ENCODE measurements at places on chromosomes 3 and 15.
A peak's percentile ranks its signal among the peaks of the same experiment; 100 is the strongest.

- no peak for DNase-seq
Measured at GRCh38 chr3:30498587-30498967, 107.8 kb upstream of the TGFBR2 start.

- no peak for DNase-seq
Measured at GRCh38 chr3:187740421-187741399, 4.6 kb downstream of the BCL6 start.

- no peak for DNase-seq
Measured at GRCh38 chr3:102757950-102758349, 323.1 kb downstream of the ZPLD1 start.

DNA sequence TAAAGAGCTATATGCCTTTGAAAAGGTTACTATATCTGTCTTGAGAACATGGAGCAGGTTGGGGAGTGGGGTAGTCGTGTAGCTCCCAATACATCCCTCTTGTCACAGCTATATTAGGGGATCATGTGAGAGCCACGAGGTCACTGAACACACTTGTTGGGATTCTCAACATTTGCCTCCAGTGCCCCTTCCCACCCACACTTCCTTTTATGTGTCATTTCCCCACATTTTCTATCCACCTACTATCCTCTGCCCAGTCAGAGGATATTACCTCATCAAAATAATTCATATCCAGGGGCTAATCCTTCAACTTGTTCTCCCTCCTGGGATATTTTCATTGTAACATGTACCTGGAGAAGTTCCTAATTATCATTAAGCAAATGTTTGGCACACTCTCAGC, 85.0 kb downstream of the CYP19A1 start:
- no peak for DNase-seq

DNA sequence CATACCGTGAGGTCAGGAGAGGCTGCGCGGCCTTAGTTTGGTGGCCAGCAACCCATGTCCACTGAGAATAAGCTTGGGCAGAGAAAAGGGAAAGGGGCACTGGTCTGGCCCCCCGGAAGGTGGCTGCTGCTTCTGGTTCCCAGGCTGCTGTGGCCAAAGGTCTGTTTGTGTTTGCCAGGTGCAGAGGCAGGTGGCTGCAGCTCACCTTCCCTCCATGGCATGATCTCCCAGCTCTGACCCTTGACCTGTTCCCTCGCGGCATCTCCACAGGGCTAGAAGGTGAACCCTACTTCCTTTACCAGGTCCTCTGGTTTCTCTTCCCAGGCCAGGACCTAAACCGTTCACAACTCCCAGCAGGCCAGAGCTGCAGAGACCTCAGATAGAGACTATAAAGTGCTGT, 13.8 kb downstream of the VPS18 start:
- DNase-seq = no peak

DNA sequence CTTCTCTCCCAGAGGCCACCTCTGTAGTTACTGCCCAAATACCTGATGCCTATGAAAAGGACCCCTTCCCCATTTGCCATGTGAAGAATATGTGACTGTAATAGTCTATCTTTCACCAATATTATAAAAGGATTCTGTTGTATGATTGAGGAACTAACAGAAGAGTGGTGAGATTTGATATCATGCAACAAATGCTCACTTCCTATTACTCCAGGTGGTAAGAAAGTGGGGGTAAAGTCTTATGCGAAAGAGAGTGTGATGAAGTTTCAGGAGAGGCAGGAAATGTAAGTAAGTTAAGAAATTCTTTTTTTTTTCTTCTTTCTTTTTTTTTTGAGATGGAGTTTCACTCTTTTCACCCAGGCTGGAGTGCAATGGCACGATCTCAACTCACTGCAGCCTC, 24.4 kb upstream of the RAP2B start:
- DNase-seq = no peak

DNA sequence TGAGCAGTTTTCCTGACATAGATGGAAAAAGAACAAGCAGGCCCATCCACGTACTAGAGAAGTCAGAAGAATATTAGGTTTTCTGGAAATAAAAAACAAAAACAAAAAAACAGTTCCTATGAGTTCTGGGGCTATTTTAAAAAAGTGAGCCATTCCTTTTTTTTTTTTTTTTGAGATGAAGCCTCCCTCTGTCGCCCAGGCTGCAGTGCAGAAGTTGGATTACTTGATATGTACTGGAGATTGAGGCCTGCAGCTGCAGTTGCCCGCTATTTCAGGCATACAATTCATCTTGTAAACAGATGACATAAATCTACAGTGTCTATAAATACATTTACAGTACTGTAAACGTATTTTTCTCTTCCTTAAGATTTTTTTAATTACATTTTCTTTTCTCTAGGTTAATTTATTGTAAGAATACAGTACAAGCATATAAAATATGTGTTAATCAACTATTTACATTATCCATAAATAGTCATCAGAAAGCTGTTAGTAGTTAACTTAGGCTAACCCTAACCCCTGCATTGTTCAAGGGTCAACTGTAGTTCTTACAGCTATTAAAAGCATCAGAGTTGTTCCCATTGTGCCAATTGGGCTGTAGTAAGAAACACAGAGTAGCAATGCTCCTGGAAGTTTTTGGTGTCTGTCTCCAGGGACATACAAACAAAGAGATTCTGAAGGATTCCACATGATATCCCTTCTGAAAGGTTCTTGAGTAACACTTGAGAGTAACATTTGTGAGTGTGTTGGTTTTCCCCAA, 11.2 kb upstream of the ACTL6A start:
- DNase-seq = no peak

- DNase-seq = peak; percentile 78
Measured at GRCh38 chr3:15377961-15378791, 45.8 kb upstream of the SH3BP5 start.

DNA sequence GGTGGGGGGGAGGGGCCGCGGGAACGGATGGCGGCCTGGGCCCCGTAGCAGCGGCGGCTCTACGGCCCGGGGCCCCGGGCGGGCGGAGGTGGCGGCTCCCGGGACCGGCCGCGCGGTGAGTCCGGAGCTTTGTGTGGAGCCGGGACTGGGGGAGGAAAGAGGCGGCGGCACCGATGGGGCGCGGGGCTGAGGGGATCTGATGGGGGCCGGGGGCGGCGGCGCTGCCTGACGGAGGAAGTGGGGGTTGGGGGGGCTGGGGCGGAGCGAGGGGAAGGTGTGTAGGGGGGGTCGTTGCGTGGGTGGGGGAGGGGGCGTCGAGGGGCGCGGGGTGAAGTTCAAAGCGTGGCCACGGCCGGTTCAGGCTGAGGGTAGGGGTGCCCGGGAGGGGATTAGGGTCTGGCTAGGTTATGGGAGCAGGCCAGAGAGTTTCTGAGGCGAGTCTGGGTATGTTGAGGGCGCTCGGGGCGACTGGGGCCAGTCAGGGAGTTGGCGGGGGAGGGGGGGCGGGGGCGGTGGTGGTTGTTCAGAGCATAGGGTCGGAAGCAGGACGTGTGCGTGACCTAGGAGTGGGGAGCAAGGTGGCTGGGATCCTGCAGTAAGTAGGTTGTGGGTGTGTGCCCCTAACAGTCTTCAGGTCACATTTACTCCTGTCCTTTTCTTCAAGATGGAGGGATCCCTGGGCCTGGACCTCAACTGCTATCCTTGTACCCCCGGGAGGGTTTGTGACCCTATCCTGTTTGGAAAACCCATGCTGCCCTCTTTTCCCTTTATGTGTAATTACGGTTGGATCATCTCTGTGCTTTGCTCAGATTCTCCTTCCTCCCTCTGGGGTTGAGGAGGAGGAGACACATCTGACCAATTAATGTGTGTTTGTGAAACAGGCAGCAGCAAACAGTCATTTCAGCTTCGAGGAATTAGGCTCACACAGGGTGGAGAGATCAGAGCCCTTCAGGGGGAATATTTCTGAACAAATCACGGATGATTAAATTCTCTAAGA, 644 bp downstream of the ZNF609 start:
- no peak for DNase-seq

DNA sequence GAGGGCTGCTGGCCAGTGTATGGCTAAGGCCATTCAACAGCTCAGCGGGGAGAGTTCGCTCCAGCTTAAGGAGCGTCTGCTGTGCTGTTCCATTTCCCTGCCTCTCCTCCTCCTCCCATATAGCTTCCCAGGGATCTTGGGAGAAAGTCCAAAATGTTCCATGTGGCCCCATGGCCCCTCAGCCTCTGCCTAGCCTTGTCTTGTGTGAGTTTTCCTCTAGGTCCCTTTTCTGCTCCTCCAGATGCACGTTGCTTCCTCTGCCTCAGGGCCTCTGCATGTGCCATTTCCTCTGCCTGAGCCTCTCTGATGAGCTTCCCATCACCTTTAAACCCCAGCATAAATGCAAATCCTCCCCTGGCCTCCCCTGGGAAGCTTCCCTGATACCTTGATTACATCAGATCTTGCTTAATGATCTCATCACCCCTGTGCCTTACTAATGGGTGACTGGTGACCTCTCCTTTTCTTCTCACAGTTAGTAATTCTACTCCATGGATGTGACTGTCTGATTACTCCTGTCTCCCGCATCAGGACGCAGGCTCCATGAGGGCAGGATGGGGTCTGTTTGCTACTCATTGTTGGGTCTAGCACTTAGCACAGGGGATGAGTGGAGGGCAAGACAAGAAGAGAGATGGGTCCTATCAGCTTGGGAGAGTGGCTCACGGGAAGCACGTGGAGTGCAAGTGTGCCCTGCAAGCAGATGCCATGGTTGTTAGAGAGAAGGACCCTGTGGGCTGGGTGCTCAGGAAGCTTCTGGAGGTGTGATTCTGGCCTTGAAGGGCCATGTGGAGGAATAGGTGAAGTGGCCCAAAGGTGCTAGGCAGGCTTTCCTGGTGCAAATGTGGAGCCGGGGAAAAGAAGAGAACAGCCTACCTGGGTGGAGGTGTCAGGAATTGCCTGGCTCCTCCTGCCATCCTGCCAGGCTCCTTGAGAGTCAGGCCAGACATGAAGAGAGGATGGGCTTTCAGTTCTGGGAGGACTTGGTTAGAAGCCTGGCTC, 23.8 kb downstream of the ITGA11 start:
- no peak for DNase-seq

DNA sequence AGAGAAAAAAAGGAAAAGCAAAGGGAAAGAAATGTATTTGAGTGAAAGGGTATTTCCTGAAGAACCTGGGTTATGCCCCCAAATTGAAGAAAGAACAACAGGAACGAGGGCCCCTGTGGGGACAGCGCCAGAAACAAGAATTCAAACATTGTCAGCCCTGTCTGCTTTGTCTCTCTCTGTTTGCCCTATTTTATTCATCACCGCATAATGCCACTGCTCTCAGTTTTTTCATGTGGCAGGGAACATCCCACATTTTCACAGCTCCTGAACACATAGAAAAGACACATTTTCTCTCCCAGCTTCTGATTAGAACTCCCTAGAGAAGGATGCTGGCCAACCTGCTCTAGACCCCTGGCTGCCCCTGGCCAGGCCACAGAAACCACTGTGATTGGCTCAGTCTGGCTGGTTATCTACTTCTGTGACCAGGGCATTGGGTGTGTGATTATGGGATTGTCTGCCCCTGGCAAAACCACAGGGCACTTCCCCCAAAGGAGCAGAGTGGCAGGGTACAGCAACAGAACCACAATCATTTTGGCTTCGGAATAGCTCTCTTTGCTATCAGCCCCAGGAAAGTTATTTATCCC, 31.3 kb upstream of the CCDC54 start:
- DNase-seq = no peak

DNA sequence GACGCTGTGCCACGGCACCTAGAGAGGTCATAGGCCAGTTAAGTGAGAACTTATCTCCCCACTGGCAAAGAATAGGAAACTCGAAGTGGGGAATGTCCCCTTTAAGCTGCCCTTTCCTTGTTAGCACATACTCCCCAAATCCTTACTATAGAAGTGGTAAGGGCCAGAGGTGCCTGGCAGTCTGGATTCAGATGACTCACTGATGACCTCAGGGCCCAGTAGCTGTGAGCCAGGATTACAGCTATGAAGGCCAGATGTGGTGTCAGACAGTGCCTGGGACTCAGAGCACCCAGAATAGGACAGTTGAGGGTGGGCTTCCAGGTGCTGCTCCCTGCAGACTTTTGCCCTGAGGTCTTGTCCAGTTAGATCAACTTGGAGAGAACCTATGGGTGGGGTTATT, 37.7 kb downstream of the PDIA5 start:
- DNase-seq = no peak

DNA sequence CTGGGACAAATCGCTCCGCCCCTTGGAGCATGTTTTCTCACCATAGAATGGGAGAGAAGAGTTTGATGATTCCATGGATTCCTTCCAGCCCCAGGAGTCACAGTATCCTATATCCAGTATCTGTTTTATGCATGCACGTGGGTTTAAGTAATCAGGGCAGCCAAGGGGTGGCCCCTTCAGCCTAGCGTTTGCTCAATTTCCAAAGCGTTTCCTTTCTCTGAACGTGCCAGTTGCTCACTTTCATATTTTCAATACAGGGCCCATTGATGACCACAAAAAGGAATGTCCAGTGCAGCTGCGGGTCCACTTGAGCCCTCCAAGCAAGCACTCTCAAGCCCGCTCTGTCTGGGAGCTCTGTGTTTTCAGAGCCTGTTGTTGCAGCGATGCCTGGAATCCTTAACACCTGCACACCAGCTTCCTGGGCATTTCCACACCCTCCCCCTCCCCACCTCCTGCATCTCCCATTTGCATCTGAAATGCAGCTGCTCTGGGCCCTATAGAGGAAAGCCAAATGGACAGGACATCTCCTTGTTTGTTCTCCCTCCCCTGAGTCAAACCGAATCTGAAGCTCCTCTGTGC, 164.3 kb upstream of the LPP start:
- DNase-seq = no peak

DNA sequence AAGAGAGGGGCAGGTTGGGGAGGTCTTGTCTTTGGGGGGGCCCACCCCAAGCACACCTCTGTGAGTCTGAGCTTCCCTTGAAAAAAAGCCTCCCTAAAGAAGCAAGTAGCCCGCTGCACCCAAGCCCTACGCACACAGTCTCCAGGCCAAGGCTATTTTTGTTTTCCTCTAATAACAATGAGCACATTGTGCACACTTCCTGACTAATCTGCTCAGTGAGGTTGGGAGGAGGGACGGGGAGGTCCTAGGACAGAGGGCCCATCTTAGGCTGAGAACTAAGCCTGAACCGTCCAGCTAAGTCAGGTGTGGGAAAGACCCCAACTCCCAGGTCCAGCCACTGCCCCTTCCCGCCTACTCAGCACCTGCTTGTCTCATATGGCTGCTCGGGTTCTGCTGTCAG, 87.2 kb downstream of the HMG20A start:
- no peak for DNase-seq

GRCh38 chr3:46580675-46581074, 14.6 kb upstream of the LRRC2 start:
- DNase-seq = no peak

DNA sequence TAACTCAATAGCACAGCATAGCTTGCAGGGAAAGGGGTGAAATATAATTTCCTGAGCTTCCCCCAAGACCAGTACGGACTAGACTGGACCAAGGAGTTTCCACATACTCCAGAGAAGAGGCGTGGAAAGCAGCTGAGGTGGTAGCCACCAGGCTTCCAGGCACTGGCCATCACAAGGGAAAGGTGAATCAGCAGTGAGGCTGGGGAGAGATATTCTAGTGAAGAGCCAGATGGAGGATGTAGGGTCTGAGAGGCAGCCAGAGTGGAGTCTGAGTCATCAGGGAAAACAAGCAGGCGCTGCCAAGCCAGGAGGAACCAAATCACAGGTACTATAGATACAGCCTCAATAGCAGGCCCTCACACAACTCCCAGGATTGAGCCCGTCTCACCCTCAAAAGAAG, 9.6 kb upstream of the RASA2 start:
- DNase-seq = no peak

GRCh38 chr15:49060710-49061495, 14.7 kb upstream of the SECISBP2L start:
- DNase-seq = no peak

GRCh38 chr3:38966811-38967692, 84.7 kb downstream of the SCN11A start:
- DNase-seq = no peak

Measured in brain pericyte (primary cell).